ENCODE measurements at places on chromosomes 6 and 20.

DNA sequence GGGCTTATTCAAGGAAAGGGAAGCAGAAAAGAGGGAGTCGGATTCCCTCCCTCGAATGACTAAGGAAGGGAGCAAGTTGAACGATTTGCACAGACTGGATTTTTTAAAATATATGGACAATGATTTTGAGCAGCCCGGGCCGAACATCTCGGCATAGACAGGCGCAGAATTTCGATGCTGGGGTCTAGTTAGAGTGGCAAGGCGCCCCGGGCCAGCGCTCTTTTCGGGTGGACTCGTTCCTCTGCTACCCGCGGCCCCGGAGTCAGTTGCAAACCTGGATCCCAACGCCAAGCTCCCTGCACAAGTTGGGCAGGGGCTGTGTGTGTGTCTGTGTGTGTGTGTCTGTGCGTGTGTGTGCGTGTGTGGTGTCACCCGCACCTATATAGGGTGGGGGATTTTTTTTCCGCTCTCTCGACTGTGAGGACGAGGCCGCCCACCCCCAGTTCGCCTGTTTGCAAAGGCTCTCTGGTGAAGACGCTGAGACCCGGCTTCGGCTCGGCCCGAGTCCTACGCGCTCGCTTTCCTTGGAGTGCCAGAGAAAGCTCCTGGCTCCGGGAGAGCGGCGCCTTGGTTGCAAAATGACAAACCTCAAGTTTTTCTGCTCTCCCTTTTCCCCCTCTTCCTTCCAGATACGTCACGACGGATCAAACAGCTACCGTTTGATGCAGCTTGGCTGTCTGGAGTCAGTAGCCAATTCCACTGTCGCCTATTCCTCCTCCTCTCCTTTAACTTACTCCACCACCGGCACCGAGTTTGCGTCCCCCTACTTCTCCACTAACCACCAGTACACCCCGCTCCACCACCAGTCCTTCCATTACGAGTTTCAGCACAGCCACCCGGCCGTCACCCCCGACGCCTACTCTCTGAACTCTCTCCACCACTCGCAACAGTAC is 1.4 kb downstream of the TFAP2D start:
- no peak for DNase-seq

DNA sequence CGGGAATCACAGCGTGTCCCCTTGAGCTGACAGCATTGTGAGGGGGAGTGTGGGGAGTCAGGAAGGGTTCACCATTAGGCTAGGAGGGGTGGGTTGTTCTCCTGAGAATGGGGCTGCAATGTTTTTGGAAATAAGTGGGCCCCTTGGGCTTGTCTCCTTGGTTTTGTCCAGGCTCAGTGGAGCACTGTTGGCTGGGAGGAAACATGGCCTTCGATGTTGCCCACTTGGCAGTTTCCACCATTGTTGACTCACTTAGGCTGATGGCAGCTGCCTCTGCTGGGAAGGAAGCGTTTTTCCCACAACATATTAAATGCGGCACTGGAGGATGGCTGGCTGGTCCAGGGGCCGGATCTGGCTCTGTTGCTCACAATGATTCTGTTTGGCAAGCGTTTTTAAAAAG is 512.1 kb downstream of the QKI start:
- DNase-seq: no peak

DNA sequence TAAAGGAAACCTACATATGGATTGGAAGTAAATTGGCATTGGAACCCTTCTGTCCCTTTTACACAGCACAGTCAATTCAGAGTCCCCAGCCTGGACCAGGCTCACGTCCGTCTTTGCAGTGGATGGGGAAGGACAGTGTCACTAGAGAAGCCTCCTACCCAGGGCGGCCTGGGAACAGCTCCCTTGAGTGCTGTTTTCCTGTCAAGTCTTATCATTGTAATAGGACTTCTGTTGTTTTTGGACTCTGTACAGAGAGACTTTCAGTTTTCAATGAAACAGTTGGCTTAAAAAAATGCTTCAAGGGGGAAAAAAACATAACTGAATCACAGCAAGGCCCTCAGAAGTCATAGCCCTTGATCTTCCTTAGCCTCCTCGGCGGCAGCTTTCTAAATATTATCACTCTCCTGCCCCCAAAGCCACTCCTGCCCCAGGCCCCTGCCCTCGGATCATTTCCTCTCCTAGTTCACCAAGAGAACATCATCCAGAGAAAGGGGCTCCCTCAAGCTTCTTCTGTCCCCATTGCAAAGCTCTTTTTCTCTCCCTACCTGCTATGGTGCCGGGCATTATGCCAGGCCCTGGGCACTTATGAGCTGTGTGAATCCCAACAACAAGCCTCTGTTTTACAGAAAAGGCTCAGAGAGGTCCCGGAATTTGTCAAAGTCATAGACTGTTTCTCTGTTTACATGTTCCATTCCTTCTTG is 37.8 kb upstream of the CNKSR3 start:
- peak; percentile 39 for DNase-seq

- no peak for DNase-seq
Observed at GRCh38 chr20:20034486-20034885, 17.3 kb downstream of the NAA20 start.

GRCh38 chr20:11799281-11799684 is 118.4 kb upstream of the BTBD3 start:
- DNase-seq: no peak

GRCh38 chr6:142331075-142331551 is 29.3 kb downstream of the ADGRG6 start:
- no peak for DNase-seq

GRCh38 chr20:58710481-58711265 is 18.1 kb downstream of the NPEPL1 start:
- no peak for DNase-seq

Data from A172 (cell line).